M059J (cell line): ENCODE measurements at places on chromosomes 12 and 14.
A peak's percentile ranks its signal among the peaks of the same experiment; 100 is the strongest.

DNA sequence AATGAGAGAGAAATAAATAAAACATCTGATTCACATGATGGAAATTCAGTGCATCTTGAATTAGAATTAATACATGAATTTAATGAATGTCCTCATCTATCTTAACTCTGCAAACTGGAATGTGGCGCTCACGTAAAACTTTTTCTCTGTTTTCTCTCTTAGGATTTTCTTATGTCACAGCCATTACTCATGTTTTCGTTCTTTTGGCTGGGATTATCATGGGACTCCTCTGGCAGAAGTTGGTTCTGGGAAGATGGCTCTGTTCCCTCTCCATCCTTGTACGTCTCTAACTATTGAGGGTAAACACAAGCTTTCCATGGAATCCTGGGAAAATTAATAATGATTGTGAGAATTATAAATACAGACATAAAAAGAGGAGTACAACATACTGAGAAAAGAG, 5.0 kb downstream of the CLEC12B start:
- DNase-seq, result no peak

DNA sequence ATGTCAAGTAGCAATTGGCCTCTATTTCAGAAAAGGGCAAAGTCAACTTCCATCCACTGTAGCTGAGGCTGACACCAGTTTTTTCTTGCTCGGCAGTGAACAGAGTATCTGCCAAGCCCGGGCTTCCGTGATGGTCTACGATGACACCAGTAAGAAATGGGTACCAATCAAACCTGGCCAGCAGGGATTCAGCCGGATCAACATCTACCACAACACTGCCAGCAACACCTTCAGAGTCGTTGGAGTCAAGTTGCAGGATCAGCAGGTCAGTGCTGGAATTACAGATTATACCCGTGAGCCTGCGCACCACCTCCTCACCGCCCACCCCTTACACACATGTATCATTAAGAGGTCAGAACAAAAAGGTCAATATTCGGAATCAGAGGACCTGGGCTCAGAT, 19.4 kb downstream of the EVL start:
- no peak for DNase-seq

DNA sequence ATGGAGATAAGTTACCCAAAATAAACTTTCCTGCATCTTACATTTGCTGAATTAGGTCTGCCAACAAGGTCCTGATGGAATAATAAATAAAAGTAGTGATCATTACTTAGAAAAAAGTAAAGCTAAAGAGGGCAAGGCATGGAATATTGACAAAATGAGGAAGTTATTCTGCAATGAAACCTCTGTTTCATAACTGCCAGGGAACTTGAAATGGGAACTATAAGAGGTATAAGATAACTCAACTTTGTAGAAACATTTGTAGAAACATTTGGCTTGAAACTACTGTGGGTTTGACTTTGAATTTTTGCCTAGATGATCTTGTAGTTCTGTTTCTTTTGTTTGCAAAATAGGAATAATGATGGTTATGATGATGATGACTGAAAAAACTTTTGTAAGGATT, 18.7 kb upstream of the YBX3 start:
- DNase-seq, result no peak

GRCh38 chr14:77882098-77882497, 82.2 kb downstream of the ADCK1 start:
- DNase-seq, result peak; percentile 23

GRCh38 chr14:102418853-102419240, 56.1 kb downstream of the TECPR2 start:
- DNase-seq, result no peak

DNA sequence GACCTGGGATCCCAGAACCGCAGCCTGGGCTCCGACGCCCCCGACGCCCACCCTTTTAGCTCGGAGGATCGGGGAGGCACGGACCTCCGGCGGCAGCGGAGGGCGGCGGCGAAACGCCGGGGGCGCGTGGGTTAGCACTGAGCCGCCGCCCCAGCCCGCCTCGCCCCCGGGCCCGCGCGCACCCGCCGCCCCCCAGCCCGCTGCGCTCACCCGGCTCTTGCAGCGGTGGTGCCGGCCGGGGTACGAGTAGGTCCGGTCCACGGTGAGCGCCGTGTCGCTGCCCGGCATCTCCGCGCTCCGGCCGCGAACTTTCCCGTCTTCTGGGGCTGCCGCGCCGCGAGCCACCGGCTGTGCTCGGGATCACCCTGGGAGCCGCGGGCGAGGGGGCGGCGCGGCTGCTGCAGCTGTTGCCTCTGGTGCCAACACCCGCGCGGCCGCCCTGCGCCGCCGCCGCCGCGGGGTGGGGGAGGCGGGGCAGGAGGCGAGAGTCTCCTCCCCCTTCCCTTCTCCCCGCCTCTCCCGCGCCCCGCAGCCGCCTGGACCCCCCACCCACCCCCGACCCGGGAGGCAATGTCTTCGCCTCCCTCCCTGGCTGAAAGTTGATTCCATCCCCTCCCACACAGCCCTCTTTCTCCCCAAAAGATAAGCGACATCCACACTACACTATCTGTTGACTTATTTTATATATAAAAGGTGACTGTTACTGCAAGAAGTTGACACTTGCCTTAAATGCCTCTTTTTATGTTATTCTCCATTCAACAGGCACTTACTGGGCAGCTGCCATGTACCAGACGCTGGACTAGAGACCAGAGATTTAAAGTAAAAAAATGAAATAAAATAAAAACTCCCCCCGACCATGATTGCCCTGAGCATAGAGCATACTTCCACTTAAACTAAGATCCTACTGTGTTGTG, at the start of gene TMCC3:
Gene TMCC3 (minus strand): TSS at position 415 of the 914 bp plus-strand sequence. CDS start 127 bp downstream, at position 288.
- DNase-seq, result no peak

GRCh38 chr14:47674543-47675465, 601 bp downstream of the MDGA2 start:
- no peak for DNase-seq

- DNase-seq, result peak; percentile 7
These were observed 128.7 kb upstream of the BMP4 start for GRCh38 chr14:54085232-54085761.

GRCh38 chr14:23364164-23365035, 572 bp downstream of the EFS start:
- DNase-seq, result peak; percentile 20

DNA sequence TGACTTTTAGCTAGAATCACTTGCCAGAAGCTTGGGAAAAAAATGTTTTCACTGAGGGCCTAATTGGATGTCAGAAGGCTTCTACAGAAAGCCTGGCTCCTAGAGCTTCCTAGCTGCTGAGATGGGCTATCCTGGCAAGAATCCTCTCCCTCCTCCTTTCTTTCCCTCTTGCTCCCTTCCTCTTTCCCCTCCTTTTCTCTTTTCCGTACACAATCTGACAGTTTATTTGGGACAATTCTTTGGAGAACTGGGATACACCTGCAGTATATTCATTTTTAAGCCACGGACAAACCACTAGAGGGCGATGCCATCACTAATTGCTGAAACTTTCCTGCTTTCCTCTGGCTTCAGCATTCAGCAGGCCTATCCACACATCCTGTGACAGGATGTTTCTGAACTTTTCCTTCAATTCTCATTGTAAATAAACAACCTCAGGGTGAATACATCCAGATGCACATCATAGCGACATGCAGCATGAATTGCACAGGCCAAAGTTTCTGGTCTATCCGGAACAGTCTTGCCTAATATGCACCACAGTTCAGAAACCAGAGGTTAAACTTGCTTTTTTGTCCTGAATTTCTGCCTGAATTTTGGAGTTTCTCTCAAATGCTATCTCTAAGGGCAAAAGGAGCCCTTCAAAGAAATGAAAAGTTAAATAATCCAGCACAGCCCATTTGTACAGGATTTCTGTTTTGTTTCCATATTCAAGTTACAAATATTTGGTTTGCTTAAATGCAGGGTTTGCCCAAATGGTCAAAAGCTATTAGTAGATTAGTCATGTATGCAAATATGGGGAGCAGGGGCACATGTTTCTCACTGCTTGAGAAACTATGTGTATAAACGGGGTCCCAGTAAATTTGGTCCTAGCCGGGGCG, 142.8 kb downstream of the PAWR start:
- DNase-seq, result peak; percentile 84

GRCh38 chr14:101972126-101972866, 7.9 kb downstream of the DYNC1H1 start:
- peak; percentile 96 for DNase-seq

DNA sequence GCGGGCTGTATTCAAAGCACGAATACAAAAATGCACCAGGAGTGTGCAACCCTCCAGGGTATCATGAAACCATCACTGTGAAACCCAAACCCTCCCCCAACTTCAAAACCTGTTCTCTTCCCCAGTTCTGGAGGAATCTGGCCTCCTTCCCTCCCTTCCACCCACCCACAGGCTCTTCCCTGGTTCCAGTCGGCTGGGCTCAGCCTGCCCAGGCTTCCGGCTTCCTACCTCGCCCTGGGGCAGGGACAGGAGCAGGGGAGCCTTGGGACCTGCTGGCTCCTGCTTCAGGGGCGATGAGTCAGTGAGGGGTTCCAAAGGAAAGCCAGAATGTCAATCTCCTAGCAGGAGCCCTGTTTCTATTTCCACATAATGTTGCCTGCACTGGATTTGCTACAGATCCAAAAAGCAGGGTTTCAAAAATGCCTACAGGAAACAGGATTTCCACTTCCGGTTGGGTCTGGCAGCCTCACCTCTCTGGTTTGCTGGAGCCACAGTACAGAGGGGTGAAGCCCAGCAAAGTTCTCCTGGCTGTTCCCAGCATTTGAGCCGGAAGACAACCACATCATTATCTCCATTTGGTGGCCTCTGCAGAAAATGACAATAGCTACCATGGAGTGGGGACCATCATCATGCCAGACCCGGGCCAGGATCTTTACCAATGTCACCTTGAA, 278.3 kb downstream of the DPF3 start:
- peak; percentile 97 for DNase-seq
